ENCODE measurements at places on chromosomes 2 and 18.

- no peak for DNase-seq
Measured at GRCh38 chr2:102037681-102038080, 45.9 kb downstream of the IL1R2 start.

DNA sequence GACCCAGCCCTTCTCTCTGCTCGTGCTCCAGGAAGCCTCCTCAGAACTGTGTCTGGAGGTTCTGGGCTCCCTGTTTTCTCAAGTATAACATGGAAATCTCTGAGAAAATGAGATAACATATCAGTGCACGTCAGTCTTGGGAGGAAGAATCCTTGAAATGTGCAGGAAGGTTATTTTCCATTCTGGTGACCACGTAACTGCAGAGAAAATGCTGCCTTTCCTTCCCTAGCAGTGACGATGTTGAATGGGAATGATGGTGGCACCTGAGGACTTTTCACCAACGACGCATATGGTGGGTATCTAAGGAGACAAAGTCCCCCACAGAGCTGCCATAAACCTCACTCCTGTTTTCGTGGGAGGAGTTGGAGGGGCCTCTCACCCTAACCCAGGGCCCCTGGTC, 272.1 kb upstream of the SIX2 start:
- no peak for DNase-seq

DNA sequence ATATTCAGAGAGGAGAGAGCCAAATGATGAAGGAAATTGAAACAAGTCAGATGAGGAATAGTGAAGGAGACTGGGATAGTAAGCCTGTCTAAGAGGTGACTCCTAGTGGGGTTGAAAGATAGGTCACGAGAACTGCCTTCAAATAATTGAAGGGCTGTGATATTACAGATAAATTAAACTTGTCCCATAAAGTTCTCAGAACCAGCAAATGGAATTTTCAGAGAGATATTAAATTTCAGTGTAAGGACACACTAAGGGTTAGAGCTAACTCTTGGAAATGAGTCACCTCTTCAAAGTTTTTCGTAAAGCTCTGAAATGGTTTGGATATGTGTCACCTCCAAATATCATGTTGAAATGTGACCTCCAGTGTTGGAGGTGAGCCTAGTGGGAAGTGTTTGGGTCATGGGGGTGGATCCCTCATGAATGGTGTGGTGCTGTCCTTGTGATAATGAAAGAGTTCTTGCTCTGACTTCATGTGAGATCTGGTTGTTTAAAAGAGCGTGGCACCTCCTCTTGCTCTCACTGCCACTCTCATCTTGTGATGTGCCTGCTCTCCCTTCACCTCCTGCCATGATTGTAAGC, 87.3 kb downstream of the BABAM2 start:
- DNase-seq = peak; percentile 9

DNA sequence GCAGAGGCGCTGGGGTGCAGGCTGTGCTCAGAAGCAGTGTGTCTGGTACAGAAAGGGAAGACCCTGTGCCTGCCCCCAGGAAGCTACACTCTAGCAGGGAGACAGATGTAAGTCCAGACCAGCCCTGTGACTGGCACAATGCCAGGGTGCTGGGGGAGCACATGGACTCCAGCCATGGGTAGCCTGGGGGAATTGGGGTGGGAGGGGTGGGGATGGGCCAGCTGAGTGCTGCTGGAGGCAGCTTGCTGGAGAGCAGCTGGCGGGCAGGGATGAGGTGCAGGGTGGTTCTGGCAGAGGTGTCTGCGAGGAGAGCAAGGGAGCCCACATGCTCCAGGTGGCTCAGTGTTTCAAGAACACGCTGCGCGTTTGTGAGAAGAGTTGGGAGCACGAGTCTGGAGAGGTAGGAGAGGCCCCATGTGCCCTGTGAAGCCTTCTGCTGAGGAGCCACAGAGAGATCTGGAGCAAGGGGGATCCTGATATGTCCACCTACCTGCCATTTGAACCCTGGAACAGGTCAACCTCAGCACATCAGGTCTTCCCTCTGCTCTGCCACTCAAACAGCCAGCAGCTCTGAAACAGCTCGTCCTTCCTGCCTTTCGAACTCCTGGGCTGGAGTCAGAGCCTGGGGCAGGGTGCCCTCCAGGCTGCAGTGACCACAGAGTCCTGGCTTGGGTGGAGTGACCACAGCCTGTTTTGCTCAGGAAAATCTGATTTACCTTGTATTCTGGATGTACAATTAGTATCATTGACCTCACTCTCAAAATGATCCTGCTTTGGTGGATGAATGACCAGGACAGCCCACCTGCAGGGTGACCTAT, 15.1 kb downstream of the ALLC start:
- DNase-seq = no peak
